ENCODE measurements at places on chromosomes 6 and 20. TPM values are rescaled to one million over a fixed set of nuclear protein-coding genes. Genes with fewer than 3 reads are reported as not detected.

DNA sequence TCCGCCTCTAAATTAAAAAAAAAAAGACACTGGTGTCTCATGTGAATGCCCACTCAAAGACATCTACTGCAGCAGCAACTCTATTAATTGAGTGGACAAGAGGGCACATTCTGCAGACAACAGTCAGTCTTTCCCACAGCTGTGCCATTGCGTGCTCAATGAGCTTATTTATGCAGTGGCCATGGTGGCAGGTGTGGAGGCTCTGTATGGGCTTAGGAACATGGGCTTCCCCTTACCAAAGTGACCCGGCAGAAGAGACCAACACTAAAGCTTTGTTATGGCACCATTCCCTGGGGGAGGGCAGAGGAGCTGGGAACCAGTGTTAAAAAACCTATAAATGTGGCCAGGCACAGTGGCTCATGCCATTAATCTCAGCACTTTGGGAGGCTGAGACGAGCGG is 4.2 kb upstream of the VAPB start:
- no peak for ATAC-seq

- no peak for ATAC-seq
These were observed 18.4 kb upstream of the IFNGR1 start for GRCh38 chr6:137237413-137238170.

DNA sequence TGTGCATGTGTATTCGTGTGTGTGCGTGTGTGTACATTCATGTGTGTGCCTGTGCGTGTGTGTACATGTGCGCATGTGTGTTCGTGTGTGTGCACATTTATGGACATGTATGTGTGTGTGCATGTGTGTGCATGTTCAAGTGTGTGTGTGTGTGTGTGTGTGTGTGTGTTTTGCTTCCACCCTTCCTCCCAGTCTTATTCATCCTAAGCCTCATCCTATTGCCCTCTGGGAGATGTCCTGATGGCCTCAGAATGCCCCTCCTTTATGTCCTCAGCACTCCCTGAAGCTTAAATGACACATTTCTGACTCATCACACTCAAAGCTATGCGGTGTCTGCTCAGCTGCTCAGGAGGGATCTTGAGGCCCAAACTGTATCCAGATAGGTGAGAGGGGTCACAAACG is 76.6 kb upstream of the CCDC167 start:
- ATAC-seq = peak; percentile 89

The ZBTB9 gene
- total RNA-seq = 5.5 TPM

The KCNS1 gene
- total RNA-seq = 0.40 TPM

DNA sequence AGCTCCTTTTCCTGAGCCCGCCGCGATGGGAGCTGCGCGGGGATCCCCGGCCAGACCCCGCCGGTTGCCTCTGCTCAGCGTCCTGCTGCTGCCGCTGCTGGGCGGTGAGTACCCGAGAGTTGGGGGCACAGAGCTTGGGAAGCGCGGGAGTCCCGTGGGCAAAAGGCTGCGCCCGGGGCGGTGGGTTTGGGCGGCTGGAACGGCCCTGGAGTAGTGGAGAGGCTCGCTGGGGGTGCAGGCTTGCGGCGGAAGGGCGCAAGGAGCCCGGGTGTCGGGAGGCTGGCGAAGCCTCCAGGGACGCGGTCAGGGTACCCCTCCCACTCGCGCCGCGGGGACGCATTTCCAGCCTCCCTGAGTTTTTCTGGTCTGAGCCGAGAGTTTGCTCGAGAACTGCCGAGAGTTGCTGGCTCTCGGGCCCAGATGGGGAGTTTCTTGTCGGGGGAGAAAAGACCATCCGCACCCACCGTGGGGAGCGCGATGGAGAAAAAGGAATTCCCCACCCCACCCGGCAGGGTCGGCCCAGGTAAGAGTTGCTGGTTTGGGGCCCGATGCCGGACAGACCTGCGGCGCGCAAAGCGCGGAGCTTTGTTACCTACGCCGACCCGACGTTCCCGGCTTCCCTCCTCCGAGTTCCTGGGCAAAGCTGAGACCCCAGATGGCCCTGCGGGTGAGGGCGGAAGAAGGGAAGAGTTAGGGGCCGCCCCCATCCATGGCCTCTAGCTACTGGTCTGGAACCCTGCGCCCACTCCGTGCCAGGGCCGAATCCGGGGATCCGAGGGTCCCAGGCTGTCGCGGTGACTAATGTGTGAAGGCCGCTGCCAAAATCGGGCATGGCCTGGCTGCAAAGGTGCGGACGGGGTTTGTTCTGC is 584 bp downstream of the PTK7 start:
- ATAC-seq = peak; percentile 41

DNA sequence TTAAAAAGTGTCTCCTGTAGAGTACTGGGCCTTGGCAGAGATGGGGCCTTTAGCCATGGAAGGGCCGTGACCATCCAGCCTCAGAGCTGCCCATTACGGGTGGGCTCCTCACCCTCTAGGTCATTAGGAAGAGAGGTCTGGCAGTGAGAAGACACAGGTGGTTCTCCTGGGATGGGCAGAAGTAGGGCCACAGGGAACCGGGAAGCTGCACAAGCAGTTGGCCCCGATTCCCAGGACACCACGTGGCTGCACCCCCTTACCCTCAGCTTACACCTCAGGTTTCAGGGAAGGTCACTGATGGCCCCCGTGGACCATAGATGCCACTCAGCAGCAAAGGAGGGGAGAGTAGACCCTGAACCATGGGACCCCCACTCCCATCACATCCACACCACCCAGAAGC is 1.6 kb downstream of the RAET1G start:
- no peak for ATAC-seq

The SLC17A2 gene
- not detected for total RNA-seq

GRCh38 chr6:139344186-139344963 is 30.1 kb downstream of the CITED2 start:
- peak; percentile 77 for ATAC-seq

- ATAC-seq = no peak
These were observed 104.2 kb upstream of the SCGN start for GRCh38 chr6:25547797-25548196.

- ATAC-seq = peak; percentile 74
These were observed 593 bp downstream of the MMP24 start for GRCh38 chr20:35226884-35227681.

GRCh38 chr6:133768656-133769295 is 120.1 kb upstream of the TCF21 start:
- ATAC-seq = no peak

- ATAC-seq = no peak
These were observed 1.9 kb downstream of the APOM start for GRCh38 chr6:31657406-31658157.

- no peak for ATAC-seq
These were observed 102.8 kb upstream of the BEND3 start for GRCh38 chr6:107218142-107218541.

GRCh38 chr20:21289651-21290050 is 13.5 kb upstream of the XRN2 start:
- no peak for ATAC-seq

DNA sequence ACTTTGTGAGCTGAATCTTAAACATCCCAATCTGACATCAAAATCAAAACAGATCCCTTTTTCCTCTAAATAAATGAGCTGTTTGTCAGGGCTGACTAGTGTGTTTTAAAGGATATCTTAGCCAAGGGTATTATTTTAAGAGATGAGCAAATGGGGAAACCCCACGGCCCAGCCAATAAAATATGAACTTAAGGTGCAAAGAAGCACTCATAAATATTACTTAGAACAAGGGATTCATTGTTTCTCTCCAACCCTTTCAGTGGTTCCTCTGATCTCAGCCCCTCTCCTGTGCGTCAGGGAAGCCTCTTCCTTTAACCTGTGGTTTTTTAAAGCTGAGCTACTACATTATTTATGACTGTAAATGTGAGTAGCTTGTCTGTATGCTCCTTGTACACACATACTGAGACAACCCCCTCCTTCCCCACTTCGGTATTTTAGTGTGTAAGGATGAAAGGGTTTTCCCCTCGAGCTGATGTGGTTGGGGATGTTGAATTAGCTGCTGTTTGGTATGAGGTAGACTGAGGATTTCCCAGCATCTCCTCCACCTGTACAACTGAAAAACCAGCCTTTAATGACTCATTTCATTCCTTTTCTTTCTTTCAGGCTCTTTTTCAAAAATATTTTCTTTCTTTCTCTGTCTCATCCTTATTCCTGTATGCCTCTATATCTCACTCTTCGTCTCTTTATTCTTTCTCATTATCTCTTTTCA is 6.5 kb downstream of the BMP5 start:
- ATAC-seq = no peak

DNA sequence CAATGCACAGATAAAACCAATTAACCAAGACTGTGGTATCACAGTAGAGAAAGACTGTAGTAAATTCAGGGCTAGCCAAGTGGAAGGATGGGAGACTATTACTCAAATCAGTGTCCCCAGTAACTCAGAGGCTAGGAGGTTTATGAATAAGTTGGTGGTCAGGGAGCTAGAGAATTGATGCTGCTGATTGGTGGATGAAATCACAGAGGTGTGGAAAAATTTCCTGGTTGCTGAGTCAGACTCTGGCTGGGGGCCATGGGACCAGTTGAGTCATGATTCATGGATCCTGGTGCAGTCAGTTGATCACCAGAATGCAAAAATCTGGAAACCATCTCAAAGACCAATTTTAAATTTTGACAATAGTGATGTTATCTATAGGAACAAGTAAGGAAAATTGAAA is 555.9 kb downstream of the C6orf118 start:
- ATAC-seq = no peak

The COL21A1 gene
- 4.9 TPM for total RNA-seq

DNA sequence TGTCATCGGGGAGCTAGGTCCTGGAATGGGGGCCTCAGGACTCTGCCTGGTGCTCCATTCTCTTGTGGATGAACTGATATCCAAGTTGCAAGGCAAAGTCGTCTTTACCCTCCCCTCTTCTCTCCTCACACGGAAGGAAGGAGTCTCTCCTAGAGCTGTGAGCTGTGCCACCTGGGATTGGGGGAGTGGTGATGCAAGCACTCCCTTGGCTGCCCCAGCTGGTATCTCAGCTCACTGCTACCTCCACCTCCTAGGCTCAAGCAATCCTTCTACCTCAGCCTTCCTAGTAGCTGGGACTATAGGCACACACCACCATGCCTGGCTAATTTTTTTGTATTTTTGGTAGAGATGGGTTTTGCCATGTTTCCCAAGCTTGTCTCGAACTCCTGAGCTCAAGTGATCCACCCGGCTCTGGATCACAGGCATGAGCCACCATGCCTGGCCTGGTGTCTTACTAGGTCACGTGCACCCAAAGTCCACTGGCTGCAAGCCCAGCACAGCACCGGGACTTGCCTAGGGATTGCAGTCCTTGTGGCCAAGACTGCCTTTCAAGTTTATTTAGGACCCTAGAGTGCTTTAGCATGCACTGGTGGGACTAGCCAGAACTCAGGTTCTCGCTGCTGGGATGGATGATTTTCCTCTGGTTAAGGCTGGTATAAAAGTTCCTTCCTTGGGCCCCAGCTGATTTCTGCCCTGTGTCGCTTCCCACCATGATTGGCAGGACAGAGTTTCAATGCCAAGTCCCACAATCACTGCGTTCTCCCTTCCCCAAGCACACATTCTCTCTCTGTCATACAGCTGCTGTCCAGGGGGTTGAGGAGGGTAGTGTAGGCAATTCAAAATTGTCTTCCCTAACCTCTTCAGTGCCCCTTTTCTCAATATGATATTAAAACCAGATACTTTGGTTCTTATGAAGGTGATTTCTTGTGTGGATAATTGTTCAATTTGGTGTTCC is 33.5 kb downstream of the SMAP1 start:
- ATAC-seq = peak; percentile 63

DNA sequence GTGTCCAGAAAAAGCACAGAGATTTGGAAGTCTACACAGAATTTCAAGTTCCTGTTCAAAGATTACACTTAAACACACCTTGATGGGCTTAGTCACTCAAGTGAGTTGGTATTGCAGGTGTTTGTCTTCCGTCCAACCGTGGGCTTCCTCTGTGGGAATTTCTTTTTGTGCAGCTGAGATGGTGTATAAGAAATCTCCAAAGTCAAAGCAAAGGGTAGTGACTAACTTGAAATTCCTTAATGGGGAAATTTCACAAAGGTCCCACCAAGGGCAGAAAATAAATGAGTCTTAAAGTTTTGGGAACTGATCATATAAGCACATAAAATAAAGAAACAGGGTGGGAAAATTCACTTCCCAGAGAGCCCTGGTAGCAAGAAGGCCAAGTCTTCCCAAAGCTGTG is 102.0 kb upstream of the TNFAIP3 start:
- ATAC-seq = peak; percentile 38

The MOCS1 gene
- 4.3 TPM for total RNA-seq

- ATAC-seq = no peak
These were observed 766 bp upstream of the NUS1 start for GRCh38 chr6:117674503-117674902.

DNA sequence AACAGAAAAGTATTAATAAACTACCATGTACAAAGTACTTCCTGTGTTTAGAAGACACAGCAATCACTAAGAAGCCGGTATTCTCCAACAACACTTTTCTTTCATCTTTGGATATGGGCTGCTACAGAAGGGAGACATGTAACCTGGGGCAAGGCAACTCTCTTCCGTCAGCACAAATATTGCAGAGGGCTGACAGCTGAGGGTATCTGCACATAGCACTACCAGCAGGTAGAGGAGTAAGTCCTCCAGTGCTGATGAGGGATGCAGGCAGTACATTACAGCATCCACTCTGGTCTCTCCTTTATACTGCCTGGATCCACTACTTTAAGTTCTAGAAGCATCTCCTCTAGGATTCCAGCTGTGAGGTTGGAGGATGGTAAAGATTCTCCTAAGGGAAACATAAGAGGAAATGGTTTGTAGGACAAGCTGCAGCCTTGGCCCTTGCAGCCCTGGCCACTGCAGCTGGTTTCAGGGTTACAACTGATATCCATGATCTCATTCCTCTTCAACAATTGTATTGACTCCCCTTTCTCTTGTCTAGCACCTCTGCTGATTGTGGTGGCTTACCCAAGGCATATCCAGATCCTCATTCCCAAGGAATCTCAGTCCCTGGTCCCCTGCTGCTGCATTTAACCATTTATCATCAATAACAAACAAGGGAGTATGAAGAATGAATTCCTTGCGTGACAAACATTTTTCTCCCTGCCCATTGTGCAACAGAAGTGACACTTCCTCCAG is 110.7 kb upstream of the ADGRF1 start:
- ATAC-seq = no peak

GRCh38 chr6:12163149-12163548 is 127.0 kb upstream of the EDN1 start:
- no peak for ATAC-seq

The OPRL1 gene
- 0.12 TPM for total RNA-seq

The MRAP2 gene
- 1.0 TPM for total RNA-seq

DNA sequence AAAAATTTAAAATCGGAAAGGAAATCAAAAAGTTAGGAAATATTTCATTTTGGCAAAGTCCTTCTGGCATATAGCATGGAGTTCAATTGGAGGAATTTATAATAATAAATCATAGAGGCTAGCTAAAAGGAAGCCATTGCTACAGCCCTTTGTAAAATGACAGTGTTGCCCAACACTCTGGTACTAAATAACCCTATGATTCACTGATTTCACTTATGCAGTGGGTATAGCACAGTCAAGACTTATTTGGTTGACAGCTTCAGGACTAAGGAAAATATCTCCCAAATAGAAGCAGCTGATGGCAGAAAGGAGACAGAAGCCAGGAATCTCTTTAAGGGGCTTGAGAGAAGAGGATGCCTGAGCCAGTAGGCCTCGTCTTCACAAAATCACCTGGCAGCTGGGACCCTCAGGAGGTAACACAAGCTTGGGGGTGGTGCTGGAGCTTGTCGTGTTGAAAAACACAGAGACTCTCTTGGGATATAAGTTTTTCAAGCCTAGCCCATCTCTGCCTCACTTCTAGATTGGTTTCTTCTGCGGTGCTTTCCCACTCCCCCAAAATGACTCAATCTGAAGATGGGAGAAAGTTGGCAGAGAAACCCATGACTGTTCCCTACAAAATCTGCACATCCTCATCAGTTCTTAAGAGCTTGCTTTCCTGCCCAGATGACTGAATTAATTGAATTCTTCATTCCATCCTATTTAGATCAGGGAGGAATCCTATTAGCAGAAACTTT is 38.4 kb upstream of the EYA4 start:
- ATAC-seq = no peak

The LY6G5C gene
- total RNA-seq = 0.72 TPM

GRCh38 chr6:136306466-136306865 is 16.8 kb upstream of the BCLAF1 start:
- ATAC-seq = no peak

Measured in esophagus mucosa (tissue), 1 donor.